NCI-H2081 treated with DMSO at 0.1 percent for 48 hours (cell line): ENCODE measurements at places on chromosomes 6 and 20.

DNA sequence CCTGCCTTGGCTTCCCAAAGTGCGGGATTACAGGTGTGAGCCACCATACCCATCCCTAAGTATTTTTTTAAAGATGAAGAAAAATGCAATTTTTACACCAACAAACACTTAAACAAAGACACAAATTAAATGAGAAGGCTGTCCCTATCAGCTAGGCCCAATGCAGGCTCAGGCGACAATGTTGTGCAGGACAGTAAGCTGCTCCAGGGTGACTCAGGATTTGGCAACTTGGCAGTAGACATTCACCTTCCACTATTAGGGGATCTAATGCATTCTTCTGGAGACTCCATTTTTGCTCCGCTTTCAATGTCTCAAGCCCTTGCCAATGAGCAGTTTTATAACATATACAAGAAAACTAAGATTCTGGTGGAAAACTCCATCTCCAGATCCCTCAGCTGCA is 19.7 kb downstream of the NDRG3 start:
- no peak for DNase-seq

DNA sequence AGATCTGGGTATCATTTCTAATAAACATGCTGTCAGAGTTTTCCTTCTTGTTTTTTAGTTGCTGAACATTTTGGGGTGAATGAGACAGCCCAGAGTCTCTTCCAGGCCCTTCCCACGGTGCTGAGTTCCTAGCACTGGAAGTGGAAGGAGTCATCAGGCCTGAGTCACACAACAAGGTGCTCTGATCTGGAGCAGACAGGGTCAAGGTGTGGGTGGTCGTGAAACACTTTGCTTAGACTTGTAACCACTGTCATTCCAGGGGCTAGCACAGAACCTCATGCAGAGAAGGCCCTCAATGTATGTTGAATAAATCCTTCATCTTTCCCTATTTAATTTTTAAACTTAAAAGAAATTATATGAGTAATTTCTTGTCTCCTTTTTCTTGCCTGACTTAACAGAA is 60.6 kb downstream of the TXLNB start:
- no peak for DNase-seq

DNA sequence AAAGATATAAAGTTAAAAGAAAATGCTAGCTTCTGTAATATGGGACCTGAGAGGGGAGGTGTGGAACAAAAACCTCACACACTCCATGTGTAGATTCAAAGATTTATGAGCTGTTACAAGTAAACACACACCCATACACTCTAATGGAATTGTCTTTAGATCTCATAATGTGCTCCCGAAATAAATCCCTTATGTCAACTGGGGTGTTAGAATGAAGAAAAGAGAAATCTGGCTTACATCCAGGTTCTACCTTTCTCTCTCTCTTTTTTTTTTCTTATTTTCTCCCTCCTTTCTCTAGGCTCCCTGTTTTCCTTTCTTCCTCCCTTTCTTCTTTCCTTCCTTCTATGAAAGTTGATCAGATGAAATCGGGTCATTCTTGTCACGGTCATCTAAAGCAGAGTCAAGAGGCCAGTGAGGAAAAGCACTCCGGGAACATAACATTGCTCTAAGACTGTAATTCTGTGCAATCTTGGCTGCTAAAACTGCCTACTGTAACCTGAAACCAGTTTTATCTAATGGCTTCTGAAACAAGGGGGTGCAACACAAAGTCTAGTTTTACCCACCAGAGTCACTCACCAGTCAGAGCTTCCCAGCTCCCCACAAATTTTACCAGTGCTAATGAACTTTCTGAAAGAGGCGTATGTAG is 68.3 kb upstream of the BTBD3 start:
- DNase-seq: peak; percentile 19

DNA sequence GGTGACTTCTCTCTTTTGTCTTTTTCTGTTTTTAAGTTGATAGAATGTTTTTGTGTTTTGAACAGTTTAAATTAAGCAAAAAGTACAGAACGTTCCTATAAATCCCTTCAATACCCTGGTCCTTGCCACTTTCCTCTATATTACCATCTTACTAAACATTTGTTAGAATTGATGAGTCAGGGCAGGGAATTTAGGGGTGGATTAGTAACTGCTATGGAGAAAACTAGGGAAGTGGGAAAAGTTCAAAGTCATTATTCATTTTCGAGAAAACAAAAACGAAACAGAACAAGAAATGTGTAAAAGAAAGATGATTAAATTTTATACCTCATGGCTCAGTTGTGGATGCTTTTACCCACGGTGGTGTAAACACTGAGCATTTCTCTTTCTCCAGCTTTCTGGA is 240.4 kb upstream of the SULF2 start:
- DNase-seq: no peak

DNA sequence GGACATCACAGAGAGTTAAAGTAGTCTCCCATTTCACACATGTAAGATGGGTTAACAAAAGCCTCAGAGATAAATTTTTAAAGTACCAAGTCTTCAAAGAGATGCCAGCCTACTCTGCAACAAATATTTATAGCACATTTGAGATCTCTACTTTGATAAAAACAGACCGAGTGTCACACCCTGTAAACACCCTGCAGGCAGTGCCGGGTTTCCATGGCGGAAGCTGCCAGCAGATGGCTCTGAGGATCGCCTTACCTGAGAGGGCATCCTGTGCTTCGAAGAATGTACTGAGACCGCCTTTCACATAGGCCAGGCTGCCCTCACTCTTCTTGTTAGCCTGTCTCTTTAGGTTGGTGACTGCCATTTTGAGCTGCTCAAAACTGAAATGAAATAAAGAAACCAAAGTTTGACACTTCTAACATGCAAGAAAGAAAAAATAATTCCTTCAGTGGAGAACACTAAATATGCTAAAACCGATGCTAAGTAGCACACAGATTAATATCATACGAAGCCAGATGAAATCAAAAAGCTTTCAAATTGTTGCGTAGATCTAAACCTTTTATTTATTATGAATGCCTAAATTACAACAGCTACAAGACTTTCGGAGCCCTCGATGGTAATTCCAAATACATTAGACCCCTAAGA is 39.3 kb downstream of the HUS1B start:
- no peak for DNase-seq

DNA sequence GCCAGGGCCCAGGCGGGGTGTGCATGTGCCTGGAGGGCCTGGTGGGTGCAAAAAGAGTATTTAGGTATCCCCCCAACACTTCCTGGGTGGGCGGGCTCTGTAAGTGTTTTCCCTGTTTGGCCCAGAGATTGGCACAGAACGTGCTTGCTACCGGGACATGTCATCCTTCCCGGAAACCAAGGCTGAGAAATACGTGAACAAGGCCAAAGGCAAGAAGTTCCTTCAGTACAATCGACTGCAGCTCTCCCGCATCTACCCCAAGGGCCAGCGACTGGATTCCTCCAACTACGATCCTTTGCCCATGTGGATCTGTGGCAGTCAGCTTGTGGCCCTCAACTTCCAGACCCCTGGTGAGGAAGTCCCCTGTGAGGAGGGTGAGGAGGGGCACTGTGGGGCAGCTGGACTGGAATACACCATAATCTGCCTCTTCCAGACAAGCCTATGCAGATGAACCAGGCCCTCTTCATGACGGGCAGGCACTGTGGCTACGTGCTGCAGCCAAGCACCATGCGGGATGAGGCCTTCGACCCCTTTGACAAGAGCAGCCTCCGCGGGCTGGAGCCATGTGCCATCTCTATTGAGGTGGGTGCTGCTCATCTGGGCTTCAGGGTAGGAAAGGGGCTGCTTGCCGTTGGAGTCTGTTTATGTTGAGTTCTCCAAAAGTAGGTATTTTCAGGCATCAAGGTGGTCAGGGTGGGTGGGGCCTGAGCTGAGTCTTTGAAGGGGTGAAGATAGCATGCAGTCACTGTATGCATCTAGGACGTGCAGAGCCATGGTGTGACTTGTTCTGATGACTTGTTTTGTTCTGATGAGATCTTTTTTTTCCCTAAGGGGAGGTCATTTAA is 35.2 kb downstream of the PLCG1 start:
- no peak for DNase-seq

DNA sequence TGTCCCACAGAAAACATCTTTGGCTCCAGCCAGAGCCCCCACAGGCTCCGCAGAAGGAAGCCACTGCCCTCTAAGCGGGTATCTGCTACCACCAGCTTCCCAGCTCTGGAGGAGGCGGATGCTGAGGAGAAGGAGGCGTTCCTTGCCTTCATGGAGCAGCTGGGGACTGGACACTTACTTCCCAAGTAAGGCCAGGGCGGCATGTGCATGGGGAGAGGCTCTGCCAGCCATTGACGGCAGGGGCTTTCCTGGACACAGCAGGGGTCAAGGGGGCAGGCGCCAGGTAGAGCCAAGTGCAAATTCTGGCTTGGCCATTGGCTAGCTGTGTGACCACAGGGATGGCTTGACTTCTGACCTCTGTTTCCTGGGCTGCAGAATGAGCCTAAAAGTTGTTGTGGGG is 17.8 kb downstream of the RAB44 start:
- no peak for DNase-seq

- no peak for DNase-seq
Observed at GRCh38 chr6:46113370-46113769, 16.4 kb upstream of the ENPP4 start.

- DNase-seq: no peak
Observed at GRCh38 chr6:136108361-136108945, 141.7 kb downstream of the MTFR2 start.

- no peak for DNase-seq
Observed at GRCh38 chr6:45001663-45002062, 326.5 kb upstream of the RUNX2 start.

DNA sequence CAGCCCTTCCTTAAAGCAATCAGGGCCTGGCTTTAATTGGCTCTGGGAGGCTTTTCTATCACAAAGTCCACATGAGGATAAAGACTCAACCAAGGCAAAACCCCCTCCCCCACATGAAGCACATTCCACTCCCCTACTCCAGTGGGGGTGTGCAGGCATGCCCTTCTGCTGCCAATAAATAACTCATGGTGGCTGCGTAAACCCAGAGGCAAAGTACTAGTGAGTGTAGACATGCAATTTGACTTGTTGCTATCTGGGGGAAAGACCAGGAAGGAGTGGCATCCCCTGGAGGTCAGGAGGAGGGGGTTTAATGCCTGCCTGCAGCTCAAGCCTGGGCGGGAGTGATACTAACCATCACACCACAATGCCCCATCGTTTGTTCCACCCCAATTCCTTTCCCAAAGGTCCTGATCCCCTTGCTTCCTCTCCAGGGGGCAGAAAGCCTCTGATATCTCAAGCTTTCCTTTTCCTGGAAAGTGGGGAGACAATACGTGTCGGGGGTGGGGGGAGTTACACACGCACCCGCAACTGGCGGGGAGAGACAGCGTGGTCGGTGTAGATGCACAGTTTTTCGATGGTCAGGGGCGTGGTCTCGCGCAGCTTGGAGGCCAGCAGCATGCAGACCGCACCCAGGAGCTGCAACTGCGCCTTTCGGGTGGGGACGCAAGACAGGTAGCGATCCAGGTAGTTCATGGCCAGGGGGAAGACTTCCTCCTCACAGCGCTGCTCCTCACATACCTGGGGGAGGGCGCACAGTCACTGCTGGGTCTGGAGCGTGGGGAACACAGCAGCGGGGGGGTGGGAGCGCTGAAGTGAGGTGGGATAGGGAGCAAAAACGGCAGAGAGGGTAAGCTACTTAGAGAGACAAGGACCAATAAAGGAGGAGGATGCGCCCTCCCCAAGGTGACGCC is 1.5 kb downstream of the CCND3 start:
- DNase-seq: no peak

- no peak for DNase-seq
Observed at GRCh38 chr6:170208182-170208601, 82.7 kb downstream of the DLL1 start.

- DNase-seq: no peak
Observed at GRCh38 chr6:108578595-108579327, 18.0 kb downstream of the FOXO3 start.

DNA sequence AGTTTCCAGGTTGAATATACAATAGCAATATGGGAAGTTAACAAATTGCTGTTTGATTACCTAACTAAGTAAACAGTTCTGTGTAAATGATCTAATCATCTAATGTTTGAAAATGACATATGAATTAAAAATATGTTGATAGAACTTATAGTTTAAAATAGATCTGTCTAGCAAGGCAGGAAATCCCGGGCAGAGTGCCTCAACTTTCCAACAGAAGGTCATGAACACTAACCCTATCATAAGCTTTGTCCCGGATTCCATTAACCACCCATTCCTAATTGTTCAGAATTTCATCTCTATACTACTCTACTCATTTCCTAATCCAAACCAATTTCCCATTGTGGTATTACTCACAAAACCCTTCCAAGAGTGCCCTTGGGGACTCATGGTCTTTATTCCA is 10.2 kb downstream of the TAAR1 start:
- no peak for DNase-seq

- no peak for DNase-seq
Observed at GRCh38 chr20:63007646-63008488, 1.1 kb upstream of the BHLHE23 start.

GRCh38 chr6:125732398-125732797 is 17.0 kb upstream of the HEY2 start:
- DNase-seq: no peak

DNA sequence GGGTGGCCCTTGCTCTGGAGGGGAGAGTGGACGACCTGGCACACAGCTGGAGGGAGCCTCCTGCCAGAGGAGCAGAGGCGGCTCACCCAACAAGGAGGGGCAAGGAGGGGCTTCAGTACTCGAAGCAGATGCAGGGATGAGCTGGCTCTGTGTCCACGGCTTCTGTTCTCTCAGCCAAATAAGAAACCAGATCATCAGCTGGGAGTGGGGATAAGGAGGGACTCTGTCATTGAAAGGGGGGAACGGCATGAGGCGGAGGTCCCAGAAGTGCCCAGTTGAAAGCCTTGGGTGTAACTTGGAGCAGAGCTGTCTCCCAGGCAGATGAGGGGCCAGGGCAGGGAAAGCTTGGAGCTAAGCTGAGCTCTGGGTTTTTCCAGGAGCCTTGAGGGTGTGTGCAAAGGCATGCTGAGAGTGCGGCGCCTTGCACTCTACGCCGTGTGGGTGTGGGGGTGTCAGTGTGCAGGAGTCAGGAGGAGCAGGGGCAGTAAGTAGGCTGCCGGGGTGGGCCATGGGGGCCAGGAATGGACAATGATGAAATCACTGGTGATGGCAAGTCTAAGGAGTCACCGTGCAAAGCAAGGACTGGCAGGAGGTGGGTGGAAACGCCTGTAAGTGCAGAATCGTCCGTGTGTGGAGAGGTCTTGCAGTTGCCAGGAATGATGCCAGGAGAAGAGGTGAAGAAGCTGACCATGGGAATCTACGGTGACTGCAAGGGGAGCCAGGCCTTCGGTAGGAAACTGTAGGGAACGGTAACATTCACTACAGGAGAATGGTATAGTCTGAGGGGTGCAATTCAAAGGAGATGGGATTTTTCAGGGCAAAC is 85.4 kb upstream of the FOXQ1 start:
- DNase-seq: no peak
